NCI-H1930 (cell line): ENCODE measurements at places on chromosomes 12 and 14.

DNA sequence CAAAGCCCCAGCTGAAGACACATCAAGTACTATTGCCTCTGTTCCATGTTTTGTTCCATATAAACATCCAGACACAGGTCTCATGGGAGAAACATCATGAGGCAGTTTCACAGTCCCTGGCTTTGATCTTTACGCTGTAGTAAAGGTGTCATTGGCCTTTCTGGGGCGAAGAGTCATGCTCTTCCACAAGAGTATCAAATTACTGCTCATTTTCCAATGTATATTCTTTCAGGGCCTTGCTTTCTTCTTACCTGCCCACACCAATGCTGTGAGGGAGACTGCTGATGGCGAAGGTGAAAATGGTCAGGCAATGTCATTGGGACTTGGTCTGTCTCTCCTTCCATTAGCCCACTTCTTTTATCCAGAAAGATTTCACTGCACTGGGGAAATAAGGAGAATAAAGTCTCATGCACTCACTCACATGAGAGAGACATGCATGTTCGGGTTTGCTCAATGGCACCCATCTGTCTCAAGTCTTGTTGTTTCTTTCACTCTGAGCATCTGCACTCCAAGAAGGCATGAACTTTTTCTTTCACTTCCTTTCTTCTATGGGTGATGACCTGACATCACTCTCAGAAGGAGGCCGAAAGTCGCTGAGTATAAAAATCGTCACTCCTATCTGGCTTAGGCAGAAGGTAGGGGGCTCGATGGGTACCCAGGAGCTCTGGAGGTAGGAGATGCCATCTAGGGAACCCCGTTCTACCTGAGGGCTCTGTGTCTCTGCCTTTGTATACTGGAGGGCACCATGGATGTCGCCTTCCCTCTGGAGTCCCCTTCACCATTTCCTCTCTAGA, 1.3 kb upstream of the JDP2 start:
- DNase-seq = no peak

GRCh38 chr12:95402096-95402495, 71.9 kb upstream of the METAP2 start:
- no peak for DNase-seq

DNA sequence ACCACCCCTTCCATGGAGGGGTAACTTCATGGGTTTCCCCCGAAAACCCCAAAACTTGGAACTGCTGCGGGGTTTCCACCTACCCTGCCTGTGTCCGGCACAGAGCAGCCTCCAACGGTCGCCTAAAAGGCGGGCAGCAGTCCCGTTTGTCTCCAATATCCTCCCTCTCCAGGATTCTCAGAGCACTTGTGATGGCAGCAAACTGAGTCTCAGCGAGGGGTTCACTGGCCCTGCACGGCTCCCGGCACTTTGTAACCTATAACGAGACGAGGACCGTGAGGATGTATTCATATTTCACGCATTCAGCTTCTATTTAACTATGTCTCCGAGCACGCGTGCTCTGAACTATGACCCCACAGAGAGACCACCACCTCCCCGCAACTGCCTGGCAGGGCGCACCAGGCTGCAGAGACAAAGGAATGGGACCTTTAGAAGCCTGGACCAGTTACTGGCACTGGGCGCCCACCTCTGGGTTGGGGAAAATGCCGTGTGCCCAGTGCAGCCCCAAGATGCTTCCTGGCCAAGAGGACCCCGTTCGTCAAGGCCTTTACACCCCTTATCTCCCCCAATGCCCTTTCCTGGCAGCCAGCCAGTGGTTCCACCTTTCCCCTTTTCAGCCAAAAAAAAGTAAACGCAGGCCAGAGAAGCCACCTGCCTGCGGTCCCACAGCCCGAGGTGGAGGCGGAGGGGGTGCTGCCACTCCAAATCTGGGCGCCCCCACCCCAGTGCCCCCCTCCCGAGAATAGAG, 173.1 kb upstream of the RTL1 start:
- no peak for DNase-seq

GRCh38 chr12:110906985-110907384, 13.4 kb downstream of the MYL2 start:
- DNase-seq = no peak

DNA sequence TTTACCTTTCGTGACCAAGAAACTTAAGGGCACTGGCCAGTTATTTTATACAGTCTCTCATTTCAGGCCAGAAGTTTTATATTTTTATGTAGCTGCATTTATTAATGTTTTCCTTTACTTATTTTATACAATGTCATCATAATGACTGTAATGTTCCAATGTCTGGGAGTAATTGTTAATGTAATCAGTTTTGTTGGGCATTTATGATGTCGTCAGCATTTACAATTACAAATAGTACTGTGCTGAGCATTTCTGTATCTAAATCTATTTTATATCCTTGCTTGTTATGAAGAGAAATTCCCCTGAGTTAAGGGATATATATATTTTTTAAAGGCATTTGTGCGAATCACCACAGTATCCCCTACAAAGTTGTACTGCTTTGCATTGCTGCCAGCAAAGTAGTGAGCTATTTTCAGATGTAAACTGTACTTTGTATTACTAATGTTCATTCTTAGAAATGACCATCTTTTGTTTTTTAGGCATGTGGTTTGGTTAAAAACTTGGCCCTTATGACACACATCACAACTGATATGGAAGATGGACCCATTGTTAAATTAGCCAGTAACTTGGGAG, 74.4 kb downstream of the POLR3B start:
- DNase-seq = no peak

GRCh38 chr12:45439039-45439438, 223.1 kb downstream of the ANO6 start:
- no peak for DNase-seq

- no peak for DNase-seq
Measured at GRCh38 chr12:130872179-130873096, 572 bp downstream of the RAN start.

GRCh38 chr12:94073441-94074051, 74.8 kb upstream of the PLXNC1 start:
- no peak for DNase-seq

- no peak for DNase-seq
Measured at GRCh38 chr12:49631336-49631907, 8.1 kb downstream of the PRPF40B start.

- no peak for DNase-seq
Measured at GRCh38 chr12:105204916-105205315, 31.1 kb downstream of the APPL2 start.

DNA sequence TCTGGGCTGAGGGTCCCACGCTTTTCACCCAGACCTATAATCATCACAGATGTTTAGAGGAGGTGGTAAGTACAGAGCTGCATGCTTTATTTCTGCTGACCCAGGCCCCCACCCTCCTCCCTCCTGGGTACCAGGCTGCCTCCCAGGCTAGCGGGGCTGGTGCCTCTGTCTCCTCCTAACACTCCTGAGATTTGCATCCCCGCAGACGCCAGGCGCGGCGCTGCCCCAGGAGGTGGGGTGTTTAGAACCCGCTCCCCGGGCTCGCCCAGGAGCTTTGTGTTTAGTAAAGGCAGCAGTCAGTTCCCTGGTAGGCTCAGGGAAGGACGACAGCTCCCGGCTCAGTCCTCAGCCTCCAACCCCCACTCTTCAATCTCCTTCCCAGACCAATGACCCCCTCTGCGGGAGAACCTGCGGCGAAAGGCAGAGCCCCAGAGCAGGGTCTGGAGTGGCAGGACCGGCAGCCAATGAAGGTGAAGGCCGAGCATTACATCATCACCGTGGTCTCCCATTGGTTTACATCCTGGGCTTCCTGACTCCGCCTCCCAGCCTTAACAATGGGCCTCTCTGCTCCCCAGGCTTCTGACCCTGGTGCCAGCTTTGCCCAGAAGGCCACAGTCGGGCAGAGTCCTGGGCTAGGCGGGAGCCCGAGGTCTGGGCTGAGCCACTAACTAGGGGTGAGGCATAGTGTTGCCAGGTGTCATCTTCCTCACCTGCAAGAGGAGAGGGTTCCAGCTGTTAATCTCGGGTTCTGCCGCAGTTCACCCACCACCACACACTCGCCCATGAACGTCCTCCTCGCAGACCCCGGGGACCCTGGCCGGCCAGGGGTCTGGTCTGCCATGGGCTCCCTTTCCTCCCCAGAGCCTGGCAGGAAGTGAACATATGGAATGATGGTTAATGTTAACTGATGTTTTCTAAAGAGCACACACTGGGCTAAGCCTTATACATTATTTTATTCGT, 57.5 kb downstream of the CALM1 start:
- DNase-seq = peak; percentile 32

DNA sequence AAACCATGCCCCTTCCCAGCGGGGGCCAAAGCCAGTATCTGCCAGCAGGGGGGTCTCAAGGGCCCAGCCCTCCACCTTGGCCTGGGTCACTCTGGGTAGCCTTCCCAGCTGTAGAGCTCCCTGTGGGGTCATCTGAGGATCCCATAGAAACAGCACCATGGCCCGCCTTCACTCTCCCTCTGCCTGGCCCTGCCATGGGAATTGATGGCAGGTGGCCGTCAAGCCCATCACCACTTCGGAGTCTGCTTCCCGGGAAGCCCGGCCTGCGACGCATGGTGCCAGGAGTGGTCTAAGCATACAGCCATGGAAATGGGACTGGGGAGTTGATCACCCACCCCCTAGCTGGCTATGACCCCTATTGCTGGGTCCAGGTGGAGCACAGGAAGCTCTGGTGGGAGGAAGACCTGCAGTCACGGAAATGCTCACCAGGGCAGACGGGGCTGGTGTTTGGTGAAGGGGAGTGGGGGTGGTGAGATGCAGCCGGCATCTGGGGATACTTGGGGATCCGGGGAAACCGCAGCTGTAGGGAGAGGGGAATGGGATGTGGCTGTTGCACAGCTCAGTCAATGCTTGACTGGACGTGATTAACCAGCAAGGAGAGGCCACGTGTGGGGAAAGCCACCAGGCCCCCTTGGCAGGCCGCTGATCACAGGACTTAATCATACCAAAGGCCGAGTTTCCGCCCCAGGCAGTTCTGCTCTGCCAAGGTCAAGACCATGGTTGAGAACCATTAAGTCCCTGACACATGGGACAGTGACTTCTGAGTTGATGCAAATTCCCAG, 52.2 kb upstream of the DIO3 start:
- no peak for DNase-seq

- DNase-seq = no peak
Measured at GRCh38 chr12:51070004-51070403, 13.4 kb downstream of the CSRNP2 start.

DNA sequence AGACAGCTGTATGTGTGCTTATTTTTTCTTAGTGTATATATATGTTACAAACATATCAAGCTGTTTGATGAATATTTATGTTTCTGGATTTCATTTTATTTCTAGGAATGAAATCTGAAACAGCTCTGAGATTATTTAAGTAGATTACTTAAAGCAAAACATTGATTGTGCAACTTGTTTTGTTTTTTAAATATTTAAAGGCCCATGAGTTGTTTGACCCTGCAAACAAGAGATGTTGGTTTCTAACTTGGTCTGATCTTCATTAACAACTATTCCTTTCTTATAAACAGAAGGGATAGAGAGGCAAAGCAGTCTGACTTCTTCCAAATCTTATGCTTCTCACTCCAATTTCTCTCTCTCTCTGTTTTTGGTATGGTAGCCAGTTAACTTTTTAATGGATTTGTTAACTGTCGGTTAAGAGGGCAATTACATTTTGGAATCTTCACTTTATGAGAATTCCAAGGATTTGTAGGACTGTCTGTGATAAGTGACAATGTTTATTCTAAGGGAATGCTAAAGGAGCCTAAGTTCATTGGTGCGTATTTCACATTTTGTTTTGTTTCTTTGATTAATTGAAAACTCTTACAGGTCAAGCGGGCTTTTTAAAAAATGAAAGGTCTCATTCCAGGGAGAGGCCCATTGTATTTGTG, 102.6 kb upstream of the HMGA2 start:
- no peak for DNase-seq
